Upper lobe of right lung (tissue), 1 donor: ENCODE measurements at places on chromosomes 12 and 14. TPM values are rescaled to one million over a fixed set of nuclear protein-coding genes. Genes with fewer than 3 reads are reported as not detected.

- no peaks in the 10 kb centered on the region for H3K27me3 ChIP-seq
- H3K27ac ChIP-seq = no peak overlapping the region
- no peaks in the 10 kb centered on the region for H3K4me1 ChIP-seq
- no peak for DNase-seq
- peaks cover 99% of the 10 kb centered on the region for H3K36me3 ChIP-seq
Observed at GRCh38 chr12:318759-319515, 56.3 kb upstream of the SLC6A13 start.

SMCO2 gene
- 0.38 TPM for total RNA-seq

TSHR gene
- total RNA-seq = not detected

- H3K4me1 ChIP-seq = peaks cover 5% of the 10 kb centered on the region
- no peaks in the 10 kb centered on the region for H3K27me3 ChIP-seq
- DNase-seq = no peak
- H3K27ac ChIP-seq = no peak overlapping the region
- H3K36me3 ChIP-seq = no peaks in the 10 kb centered on the region
Observed at GRCh38 chr12:94689002-94689645, 38.8 kb upstream of the TMCC3 start.

DNA sequence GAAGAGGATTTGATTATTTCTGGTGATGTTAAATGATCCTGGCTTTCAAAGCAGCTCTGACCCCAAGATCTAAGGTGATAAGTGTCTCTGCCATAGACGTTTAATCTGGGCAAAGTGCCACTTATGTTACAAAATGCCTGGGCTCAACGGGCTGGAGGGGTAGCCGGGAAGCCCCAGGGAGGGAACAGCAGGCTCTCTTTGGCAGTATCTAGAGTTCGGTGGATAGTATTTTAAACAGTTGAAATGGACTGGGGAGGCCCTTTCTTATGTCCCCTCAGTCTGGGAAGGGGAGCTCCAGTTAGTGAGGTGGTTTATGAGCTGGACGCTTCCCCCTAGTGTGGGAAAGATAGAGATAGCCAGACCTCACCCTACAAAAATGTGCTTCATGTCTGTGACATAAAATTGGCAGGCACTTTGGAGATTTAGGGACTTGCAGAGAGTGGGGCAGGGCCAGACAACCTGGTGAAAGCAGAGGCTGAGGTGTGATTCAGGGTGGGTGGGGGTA is 5.5 kb upstream of the HOXC11 start:
- H3K4me1 ChIP-seq = no peaks in the 10 kb centered on the region
- H3K4me3 ChIP-seq = no peak overlapping the region
- no peak overlapping the region for H3K27ac ChIP-seq
- no peak for DNase-seq
- H3K27me3 ChIP-seq = peaks cover 100% of the 10 kb centered on the region

GRCh38 chr14:90599339-90599738 is 202.5 kb downstream of the CALM1 start:
- no peak overlapping the region for H3K27ac ChIP-seq
- H3K36me3 ChIP-seq = no peaks in the 10 kb centered on the region
- peaks cover 16% of the 10 kb centered on the region for H3K4me1 ChIP-seq
- H3K27me3 ChIP-seq = no peaks in the 10 kb centered on the region
